ENCODE measurements at places on chromosomes 11 and 22.

GRCh38 chr22:48210812-48211211, 1448.4 kb downstream of the TBC1D22A start:
- no peak for DNase-seq

- DNase-seq = no peak
Observed at GRCh38 chr11:64724863-64725532, 2.0 kb upstream of the NRXN2 start.

DNA sequence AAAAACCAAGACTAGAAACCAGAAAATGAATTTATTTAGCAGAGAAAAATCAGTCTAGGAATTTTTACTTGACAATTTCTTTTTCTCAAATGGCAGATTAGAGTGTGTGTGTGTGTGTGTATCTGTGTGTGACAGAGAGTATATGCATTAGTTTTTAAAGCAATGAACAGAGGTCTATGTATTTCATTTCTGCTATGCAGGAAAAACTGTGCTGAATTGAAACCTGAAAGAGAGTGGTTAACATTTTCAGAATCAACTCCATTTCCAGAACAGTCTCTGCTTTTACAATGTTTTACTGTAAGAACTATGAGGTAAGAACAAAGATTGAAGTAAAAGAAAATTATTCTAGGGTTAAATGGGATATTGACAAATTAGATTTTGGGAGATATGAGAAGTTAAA, 114.8 kb downstream of the GRM5 start:
- no peak for DNase-seq

DNA sequence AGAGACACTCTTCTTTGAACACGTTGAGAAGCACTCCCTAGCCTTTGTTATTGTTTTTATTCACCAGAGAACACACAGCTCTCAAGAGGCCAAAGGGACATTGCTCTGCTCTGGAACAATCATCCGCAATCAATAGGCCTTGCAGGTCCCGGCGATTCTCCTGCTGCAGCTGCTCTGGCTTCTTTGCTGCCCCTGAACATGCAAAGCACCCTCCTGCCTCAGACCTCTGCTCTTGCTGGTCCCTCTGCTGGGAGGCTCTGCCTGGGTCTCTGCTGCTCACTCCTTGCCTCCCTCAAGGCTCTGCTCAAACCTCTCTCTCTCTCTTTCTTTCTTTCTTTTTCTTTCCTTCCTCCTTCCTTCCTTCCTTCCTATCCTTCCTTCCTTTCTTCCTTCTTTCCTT, 232.7 kb downstream of the DSCAML1 start:
- DNase-seq = no peak

DNA sequence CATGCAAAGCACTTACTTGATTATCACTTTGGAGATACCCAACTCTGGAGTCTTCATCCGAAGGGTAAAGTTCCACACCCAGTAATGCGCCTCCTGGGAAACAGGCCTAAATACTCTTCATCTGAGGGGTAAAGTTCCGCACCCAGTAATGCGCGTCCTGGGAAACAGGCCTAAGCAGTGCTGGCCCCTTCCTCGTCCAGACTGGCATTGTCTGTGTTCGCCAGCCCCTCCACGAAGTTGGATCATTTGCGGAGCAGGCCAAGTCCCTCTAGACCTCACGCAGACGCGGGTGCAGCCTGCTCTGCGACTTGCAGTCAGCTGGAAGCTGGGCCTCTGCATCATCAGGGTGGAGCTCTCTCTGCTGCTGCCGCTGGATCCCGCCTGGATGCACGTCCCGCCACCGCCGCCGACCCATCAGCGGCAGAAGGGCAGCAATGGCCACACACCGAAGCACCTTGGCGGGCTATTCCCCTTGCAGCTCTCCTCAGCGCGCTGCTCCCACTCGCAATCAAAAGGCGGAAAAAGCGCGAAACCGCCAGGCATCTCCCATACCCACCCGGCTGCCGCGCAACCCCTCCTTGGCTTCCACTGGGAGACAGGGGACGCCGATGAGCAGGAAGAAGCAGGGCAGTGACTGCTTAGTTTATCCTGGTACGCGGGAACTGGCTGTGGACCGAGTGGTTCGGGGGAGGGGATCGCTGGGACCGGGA, 34.1 kb upstream of the GLYATL1 start:
- no peak for DNase-seq

- no peak for DNase-seq
Observed at GRCh38 chr11:122424636-122425035, 230.9 kb upstream of the UBASH3B start.

GRCh38 chr11:60914633-60915247, 782 bp downstream of the TMEM109 start:
- peak; percentile 48 for DNase-seq

GRCh38 chr11:110530900-110531741, 101.4 kb downstream of the FDX1 start:
- no peak for DNase-seq

DNA sequence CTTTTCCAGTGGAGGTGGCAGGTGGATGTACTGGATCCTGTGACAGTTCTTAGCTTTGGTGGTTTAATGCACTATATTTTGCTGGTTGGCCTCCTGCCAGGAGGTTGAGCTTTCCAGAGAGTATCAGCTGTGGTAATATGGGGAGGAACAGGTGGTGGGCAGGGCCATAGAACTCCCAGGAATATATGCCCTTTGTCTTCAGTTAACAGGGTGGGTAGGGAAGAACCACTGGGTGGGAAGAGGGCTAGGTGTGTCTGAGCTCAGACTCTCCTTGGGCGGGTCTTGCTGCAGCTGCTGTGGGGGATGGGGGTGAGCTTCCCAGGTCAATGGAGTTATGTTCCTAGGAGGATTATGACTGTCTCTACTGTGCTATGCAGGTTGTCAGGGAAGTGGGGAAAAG, 203.8 kb downstream of the DLG2 start:
- no peak for DNase-seq

- DNase-seq = no peak
Observed at GRCh38 chr22:17703811-17704210, 65.3 kb downstream of the BCL2L13 start.

GRCh38 chr11:5809122-5809519, 397 bp downstream of the OR52N2 start:
- DNase-seq = no peak

GRCh38 chr11:42976636-42977217, 335.1 kb upstream of the API5 start:
- no peak for DNase-seq

GRCh38 chr11:94747146-94747545, 21.0 kb upstream of the AMOTL1 start:
- DNase-seq = no peak

DNA sequence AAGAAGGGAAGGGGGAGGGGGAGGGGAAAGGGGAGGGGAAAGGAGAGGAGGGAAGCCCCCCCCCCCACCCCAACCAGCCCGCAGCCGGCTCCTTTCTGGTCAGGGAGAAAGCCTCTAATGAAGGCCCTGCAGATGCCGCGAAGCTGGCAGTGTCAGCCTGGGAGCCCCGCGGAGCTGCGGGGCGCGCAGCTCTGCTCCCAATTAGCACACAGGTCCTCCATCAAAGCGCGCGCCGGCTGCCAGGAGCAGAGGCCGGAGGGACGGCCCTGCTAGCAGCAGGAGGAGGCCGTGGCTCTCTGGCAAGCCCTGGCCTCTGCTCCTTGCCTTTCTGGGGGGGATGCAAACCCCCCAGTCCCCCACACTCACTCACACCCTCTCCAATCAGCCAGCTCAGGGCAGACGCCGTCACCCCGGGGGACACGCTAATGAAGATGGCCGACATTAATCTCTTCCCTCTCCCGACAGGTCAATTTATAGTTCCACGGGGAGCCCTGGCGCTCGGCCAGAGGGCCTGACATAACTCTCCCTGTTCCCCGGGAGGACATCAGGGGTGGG, 70.5 kb upstream of the TCF20 start:
- DNase-seq = no peak

- peak; percentile 57 for DNase-seq
Observed at GRCh38 chr11:2097356-2097997, 41.7 kb downstream of the IGF2 start.

DNA sequence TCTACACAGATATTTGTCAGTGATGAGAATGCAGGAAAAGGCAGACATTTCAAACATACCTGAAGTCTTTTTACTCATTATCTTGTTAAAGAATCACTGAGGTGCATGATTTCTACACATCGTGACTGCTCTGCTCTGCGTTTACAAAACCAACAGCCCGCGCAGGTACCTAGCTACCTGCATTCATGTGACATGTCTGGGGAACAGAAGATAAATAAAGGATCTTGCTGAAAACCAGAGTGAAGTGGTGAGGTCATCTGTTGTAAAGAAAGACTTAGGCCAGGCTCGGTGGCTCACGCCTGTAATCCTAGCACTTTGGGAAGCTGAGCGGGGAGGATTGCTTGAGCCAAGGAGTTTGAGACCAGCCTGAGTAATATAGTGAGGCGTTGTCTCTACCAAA, 15.7 kb downstream of the ASPHD2 start:
- DNase-seq = no peak

- DNase-seq = peak; percentile 82
Observed at GRCh38 chr11:68840661-68841653, 759 bp downstream of the CPT1A start.

DNA sequence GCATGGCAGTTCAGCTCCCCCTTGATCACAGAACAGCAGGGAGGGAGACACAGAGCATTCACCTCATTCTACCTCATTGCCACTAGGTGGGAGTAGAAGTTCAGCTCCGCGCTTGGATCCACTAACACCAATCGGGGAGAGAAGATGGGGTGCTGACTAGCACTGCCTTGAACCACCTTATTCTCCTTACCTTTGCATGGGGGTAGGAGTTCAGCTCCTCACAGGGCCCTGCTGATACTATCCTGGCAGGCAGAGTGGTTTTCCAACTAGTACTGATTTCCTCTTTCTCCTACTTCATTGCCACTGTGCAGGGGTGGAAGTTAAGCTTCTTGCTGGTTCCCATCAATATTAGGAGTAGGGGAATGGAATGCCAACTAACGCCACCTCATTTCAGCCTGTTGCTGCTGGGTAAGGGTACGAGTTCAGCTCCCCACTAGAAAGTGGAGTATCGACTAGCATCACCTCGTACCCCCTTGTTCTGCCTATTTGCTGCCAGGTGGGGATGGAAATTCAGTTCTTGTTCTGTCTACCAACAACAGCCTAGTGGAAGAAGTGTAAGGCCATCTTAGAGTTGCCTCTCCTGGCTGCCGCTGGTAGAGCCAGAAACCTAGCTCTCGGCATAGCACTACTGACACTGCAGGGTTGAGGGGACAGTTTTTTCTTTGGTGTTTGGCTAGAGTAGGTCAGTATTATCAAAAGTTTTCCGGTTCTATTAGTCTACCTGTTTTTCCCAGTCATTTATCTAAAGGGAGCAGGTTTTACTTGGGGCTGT, 550.9 kb upstream of the CCDC90B start:
- peak; percentile 29 for DNase-seq

GRCh38 chr11:108887436-108888238, 222.8 kb downstream of the DDX10 start:
- DNase-seq = no peak

- no peak for DNase-seq
Observed at GRCh38 chr11:4936745-4937144, 10.7 kb downstream of the OR51A4 start.

DNA sequence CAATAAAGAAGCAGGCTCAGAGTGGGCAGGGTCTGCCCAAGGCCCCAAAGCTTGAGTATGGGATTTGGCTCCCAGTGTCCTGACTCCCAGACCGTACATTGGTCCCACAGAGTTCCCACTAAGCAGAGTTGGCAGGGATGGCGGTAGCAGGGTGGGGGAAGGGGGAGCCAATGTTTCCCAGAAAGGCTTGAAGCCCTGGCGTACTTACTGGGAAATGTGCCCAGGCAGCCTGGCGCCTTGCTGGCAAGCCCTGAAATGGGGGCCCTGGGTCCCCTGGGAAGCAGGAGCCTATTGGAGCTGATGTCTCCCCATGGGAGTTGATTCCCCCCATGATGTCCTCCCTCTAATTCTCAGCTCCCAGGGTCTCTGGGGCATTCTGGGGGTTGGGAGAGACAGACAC, 9.3 kb downstream of the ARHGEF17 start:
- DNase-seq = no peak

- no peak for DNase-seq
Observed at GRCh38 chr11:120896687-120897086, 127.2 kb upstream of the TBCEL start.

DNA sequence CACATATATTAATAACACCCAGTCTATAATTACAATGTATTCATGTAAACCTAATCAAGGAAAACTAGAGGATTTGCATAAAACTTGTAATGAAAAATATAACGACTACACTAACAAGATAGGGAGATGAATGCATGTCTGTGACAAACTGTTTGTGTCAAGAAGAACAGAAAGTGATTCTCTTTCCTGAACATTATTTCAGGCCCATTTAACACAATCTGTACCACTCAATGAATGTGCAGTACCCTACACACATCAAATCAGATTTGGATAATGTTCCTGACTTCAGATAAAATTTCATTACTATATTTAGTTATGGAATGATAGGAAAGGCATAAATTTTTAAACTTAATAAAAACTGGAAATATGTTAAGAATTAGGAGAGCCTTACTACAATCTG, 93.1 kb downstream of the CADM1 start:
- DNase-seq = no peak
